NCI-H526 (cell line): ENCODE measurements at places on chromosomes 4 and X.

DNA sequence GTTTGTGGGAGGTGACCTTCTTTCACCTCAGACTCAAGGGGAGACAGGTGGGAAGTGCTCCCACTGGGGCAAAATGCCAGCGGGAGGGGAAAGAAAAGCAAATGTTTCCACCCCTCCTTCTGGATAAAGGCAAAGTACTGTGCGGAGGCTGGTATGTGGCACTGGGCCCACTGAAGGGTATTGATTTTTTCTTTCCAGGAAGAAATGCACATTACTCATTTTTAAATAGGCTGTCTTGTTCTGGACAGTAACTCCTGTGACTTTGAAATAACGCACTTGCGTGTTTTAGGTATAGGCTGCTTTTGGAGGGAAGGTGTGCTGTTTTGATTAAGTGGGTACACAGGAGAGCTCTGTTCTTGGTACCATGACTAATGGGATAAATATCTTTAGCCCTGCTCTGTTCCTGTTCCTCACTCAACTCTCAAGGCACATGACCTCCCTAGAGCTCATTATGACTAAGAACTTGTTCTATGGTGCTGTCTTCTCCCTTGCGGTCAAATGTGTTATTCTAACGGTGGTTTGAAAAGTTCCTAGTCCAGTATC is 40.7 kb upstream of the MBTPS2 start:
- no peak for DNase-seq

- DNase-seq, result no peak
Observed at GRCh38 chrX:11349661-11350337, 56.6 kb downstream of the AMELX start.

DNA sequence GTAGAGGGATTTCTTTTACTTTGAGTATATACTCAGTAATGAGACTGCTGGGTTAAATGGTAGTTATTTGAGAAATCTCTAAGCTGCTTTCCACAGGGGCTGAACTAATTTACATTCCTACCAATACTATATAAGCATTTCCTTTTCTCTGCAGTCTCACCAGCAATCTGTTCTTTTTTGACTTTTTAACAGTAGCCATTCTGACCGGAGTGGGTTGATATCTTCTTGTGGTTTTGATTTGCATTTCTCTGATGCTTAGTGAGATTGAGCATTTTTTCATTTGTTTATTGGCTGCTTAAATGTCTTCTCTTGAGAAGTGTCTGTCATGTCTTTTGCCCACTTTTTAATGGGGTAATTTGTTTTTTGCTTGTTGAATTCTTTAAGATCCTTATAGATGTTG is 43.3 kb downstream of the SPCS3 start:
- DNase-seq, result no peak

GRCh38 chrX:42195506-42195905 is 272.2 kb upstream of the CASK start:
- no peak for DNase-seq

DNA sequence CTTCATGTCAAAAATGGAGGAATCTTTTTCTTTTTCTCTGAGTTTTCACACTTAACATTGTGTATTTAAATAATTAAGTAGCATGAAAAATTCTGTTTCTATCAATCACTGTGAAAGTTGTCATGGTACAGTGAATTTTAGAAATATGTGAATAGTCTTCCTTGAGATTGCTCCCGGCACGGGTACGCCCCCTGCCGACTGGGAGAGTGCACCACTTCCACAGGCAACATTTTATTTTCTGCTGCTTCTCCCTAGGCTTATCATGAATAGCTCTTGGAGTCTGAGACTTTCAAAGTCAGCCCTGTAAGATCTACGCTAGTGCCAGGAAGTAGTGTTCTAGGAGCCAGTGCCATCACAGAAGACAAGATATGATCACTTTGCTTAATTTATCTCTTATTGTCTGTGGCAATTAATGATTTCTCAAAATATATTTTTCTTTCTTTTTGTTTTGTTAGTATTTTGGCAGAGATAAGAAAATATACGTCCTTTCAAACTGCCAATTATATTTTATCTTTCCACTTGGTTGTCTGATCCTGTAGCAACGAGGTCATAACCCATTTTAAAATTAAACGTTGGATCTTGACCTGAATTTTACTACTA is 763.8 kb upstream of the AADAT start:
- peak; percentile 73 for DNase-seq

DNA sequence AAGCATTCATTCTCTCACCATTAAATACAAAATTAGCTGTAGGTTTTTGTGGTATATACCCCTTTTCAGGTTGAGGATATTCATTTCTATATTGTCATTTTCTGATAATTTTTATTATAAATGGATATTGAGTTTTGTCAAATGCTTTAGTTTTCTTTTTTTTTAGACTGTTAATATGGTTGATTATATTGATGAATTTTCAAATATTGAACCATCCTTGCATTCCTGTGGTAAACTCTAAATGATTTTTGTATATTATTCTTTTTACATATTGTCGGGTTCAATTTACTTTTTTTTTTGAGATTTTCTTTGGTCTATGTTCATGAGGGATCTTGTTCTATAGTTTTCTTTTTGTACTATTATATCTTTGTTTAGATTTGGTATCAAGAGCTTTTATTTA is 165.1 kb downstream of the GPAT3 start:
- DNase-seq, result no peak

GRCh38 chrX:68462653-68463052 is 29.4 kb upstream of the OPHN1 start:
- peak; percentile 14 for DNase-seq

DNA sequence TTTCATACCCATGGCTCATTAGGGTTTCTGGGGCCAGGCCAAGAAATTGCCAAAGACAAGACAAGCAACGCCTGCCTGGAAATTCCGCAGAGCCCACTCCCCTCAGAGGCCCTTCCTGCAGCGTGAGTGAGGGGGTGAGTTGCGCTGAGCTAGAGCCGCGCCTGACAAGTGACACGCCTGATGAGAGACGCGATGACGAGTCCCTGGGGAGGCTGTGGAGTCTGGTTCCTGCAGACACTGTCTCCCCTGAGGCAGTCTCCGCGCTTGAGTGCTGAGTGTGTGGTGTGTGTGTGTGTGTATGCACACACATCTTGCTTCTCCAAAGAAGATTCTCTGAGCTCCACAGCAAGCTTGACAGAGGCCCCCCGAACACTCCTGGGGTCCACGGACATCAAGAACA is 269.8 kb downstream of the BCOR start:
- peak; percentile 88 for DNase-seq

- peak; percentile 41 for DNase-seq
Observed at GRCh38 chrX:51336584-51336983, 4.0 kb downstream of the NUDT10 start.
